ENCODE measurements at places on chromosomes 6 and 20.
A peak's percentile ranks its signal among the peaks of the same experiment; 100 is the strongest.

DNA sequence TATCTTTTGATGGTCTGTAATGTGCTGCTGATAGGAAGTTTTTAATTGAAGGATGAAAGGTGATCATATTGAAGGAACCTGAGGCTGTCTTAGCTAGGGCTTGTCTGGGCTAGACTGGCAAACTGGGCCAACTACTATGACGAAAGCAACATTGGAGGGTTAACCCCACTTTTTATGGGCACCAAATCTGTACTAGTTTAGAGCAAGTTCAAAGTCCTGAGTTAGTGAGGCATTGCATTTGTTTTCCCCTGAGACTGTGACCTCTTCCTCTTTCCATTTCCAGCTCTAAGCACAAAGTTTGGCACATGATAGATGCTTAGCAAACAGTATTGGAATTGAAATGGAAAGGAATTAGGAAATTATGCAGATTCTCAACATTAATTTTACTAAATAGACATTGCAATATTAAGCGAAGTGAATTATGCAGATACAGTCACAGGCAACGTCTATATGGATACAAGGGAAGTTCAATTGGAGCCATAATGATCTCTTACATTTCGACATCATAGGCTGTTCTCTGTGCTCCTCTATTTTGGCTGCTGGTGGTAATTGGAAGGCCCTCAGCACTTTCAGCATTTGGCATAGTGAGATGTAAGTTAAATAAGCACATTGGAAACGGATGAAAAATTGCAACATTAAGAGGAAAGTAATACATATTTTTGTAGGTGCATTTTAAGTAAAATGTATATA lies 22.2 kb downstream of the CEP57L1 start:
- DNase-seq = no peak

- DNase-seq = no peak
Measured at GRCh38 chr20:51535075-51535386, 7.5 kb downstream of the NFATC2 start.

GRCh38 chr6:134381959-134382358 lies 64.0 kb upstream of the SGK1 start:
- DNase-seq = peak; percentile 30

- DNase-seq = no peak
Measured at GRCh38 chr6:79223611-79224404, 10.7 kb downstream of the HMGN3 start.

DNA sequence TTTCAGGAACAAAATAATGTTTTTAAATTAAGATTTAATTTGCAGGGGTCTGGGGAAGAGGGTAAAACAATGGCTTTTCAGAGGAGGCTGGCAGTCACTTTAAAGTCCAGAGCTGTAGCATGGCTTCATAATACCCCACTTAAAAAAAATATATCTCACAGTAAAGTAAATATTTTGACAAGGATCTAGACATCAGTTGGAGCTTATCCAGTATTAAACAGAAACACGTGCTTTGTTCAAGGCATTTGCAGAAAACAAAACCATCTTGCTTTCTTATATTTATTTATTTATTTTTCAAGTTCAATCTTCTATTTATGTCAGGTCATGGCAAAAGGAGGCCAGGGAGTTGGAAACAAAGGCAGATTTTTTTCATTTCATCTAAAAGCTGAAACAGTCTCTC lies 53.3 kb upstream of the PRL start:
- DNase-seq = peak; percentile 21

GRCh38 chr6:6835223-6835503 lies 246.6 kb downstream of the LY86 start:
- no peak for DNase-seq

DNA sequence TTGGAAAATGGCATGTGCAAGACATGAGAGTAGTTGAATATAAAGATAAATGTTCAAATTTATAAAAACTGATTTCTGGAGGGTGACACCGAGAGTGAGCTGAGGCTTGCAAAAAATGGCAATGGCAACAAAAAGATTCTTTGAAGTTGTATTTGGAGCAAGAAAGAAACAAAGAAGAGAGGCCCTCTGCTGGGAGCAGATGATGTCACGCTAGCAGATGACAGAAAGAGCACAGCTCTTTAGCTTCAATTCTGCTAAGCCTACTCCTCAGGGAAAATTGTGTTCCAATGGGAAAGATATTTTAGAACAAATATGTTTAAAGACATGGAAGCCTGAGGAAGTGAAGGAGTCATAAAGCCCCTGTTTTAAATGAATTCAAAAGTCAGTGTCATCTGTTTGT lies 125.3 kb upstream of the NOX3 start:
- no peak for DNase-seq

- no peak for DNase-seq
Measured at GRCh38 chr6:22657352-22657980, 88.1 kb downstream of the HDGFL1 start.

DNA sequence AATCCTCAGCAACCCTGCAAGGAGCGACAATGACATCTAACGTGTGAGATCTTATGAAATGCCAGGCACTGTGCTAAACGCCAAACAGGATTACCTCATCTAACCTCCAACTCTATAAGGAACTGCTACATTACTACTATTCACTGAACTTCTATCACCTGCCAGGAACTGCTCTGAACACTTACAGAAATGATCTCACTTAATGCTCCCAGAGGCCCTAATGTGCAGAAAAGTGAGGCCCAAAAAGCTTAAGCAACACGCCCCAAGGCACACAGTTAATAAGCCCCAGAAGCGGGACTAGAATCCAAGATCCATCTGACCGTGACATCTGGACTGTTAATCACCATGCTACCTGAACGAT lies 28.5 kb downstream of the TRAM2 start:
- DNase-seq = peak; percentile 12

GRCh38 chr20:37394543-37395409 lies 48.8 kb downstream of the SRC start:
- peak; percentile 58 for DNase-seq

DNA sequence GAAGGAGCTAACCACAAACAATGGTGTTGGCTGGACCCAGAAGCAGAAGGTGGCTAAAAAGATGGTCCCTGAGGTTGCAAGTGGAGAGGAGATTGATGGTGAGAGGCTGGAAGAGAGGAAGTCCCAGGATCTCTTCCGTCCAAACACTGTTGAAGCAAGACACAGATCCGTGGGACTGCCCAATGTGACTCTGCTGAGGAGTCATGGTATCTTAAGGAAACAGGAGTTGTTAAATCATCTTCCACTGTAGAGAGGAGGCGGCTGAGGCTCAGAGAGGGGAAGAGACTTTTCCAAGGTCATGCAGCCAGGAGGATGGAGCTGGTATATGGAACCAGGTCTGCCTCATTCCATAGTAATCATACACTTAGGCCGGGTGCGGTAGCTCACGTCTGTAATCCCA lies 4.1 kb upstream of the ZNF335 start:
- no peak for DNase-seq

- DNase-seq = peak; percentile 88
Measured at GRCh38 chr20:11352041-11352440, 565.7 kb upstream of the BTBD3 start.

DNA sequence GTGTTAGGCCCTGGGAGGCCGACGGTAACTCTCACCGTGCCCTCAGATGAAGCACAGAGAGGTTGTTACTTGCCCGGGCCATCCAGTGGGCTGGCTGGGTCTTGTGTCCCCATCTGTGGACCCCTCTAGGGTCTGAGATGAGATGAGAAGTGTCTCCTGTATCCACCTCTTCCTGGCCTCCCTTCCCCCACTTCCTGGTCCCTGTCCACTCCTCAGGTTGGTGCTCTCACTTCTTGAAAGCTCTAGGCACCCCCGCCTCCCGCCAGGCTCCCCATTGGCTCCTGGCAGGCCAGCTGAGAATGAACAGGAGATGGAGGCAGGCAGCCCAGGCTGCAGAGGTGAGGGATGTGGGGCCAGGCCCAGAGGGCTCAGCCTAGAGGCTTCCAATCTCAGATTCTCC lies 1.5 kb downstream of the MMP24OS start:
- no peak for DNase-seq

DNA sequence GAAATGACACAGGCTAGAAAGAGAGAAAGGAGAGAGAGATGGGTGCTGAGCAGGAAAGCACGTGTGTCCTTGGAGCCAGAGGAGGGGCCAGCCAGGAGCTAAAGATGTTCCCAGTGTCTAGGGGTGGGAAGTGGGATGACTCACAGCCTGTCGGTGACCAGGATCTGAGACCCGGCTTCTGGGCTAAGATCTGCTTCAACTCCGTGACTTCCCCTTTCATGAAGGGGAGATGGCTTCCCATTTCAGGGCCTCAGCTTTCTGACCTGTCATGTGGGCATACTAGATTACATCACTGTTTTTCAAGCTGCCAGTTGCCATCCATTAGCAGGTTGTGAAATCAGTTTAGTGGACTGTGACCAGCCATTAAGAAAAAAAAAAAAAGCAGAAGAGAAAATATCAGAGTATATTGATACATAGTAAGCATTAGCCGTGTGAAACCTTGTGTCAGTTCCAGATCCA lies 5.4 kb downstream of the TGM3 start:
- DNase-seq = no peak

GRCh38 chr20:44720997-44721784 lies 6.0 kb downstream of the CCN5 start:
- peak; percentile 8 for DNase-seq

DNA sequence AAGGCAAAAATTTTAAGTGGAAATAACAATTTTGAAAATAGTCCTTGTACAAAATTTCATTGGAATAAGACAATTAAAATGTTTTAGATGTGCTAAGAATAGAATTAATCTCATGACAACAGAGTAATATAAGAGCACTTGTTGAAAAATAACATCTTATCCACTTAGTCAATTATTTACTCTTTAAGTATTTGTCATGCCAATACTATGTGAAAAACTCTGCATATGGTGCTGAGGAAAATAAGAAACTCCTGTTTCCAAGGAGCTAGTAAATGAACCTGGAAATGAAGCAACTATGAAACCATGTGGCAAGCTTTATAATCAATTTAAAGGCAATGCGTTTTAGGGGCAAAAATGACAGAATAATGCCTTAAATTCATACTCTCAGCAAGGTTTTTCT lies 42.7 kb upstream of the HCRTR2 start:
- DNase-seq = no peak

- no peak for DNase-seq
Measured at GRCh38 chr20:25464501-25465242, 57.2 kb downstream of the GINS1 start.

DNA sequence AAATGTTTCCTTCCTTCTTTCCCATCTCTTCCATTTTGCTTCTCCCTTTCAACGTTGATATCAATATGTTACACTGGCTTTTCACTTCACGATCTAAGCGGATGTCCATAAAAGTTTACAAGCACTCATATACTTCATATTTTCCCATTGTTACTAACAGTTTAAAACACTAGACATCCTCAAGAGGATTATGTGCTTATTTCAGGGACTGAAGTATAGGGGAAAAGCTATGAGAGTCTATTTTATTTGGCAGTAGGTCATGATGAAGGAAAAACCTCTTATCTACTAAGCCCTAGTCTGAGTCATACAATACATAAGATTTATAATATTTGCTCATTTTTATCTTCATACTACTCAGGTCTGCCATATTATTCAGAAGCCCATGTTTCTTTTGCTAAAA lies 20.6 kb upstream of the EPB41L2 start:
- no peak for DNase-seq
